ENCODE measurements at places on chromosomes 12 and 14.

GRCh38 chr12:116885491-116885890 lies 4.2 kb upstream of the HRK start:
- no peak for DNase-seq

DNA sequence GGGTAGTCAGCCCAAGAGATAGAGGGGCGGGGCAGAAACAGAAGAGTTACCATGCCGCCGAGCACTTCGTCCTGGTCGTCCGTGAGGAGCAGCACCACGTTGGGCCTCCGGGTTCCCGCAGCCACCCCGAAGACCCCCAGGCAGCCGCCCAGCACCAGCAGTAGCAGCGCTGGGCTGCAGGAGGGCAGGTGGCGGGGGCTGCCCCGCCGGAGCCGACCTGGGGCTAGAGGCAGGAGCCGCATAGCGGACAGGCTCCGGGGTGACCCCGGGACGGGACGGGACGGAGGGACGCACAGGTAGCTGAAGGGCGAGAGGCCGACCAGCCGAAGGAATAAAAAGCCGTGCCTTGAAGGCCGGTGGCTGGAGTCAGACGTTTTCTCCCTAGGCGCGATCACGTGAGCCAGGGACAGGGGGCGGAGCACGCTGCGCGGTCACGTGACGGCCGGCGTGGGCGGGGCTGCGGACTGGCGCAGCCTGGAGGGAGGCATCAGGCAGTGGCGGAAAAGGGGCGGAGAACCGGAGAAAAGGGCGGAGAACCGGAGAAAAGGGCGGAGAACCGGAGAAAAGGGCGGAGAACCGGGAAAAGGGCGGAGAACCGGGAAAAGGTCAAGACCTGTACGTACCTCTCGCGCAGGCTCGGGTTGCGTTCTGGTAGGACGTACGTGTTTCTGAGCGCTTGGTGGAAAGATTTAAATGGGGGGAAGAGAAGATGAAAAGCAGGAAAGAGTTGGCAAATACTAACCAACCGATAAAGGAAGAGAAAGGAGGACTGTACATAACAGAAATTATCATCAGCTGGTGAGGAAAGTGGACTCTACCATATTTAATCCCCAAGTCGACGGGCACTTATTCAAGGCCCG lies at the start of gene GNS:
Gene GNS, minus strand, starts transcription at position 372 of the 860 bp plus-strand sequence. Its CDS starts 130 bp downstream, at position 242.
- DNase-seq: peak; percentile 86

- no peak for DNase-seq
These were observed 18.2 kb downstream of the PNMA1 start for GRCh38 chr14:73695997-73696396.

DNA sequence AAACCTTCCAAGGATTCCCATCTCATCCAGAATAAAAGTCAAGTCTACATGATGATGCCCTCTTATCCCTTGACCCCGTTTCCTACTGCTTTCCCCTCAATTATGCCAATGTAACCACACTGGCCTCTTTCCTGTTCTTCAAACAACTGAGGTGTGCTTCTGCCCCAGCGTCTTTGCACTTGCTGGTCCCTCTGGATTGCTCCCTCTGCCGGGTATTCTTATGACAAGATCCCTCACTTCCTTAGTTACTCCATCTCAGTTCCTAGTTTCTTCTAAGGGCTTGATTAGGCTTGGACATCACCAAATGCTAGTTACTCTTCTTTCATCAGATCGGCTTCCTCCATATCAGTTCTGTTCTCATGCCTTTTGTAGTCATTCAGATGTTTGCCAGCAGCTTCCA lies 32.7 kb upstream of the PELI2 start:
- no peak for DNase-seq

DNA sequence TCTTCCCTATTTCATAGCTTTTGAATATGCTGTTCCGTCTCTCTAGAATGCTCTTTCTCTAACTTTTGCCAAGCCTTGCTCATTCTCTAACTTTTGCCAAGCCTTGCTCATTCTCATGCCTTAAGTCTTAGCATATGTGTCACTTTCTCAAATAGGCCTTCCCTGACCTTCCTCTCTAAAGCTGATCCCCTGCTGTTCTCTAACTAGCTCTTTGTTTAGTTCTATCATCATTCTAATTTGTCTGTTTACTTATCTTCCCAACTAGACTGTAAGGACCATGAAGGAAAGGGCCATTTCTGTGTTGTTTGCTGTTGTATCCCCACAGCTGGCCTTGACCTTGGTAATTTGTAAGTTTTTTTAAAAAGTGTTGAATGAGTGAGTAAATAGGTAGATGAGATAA lies 71.1 kb downstream of the ZNF641 start:
- DNase-seq: no peak

GRCh38 chr12:50545213-50545612 lies 40.4 kb downstream of the DIP2B start:
- DNase-seq: no peak

GRCh38 chr12:117063162-117063911 lies 35.9 kb downstream of the TESC start:
- no peak for DNase-seq

- no peak for DNase-seq
These were observed 165.4 kb upstream of the PLEKHG7 start for GRCh38 chr12:92537290-92537960.

GRCh38 chr14:67547224-67547780 lies 14.2 kb downstream of the PLEKHH1 start:
- DNase-seq: no peak

- no peak for DNase-seq
These were observed 14.4 kb upstream of the FIGNL2 start for GRCh38 chr12:51862947-51863346.

DNA sequence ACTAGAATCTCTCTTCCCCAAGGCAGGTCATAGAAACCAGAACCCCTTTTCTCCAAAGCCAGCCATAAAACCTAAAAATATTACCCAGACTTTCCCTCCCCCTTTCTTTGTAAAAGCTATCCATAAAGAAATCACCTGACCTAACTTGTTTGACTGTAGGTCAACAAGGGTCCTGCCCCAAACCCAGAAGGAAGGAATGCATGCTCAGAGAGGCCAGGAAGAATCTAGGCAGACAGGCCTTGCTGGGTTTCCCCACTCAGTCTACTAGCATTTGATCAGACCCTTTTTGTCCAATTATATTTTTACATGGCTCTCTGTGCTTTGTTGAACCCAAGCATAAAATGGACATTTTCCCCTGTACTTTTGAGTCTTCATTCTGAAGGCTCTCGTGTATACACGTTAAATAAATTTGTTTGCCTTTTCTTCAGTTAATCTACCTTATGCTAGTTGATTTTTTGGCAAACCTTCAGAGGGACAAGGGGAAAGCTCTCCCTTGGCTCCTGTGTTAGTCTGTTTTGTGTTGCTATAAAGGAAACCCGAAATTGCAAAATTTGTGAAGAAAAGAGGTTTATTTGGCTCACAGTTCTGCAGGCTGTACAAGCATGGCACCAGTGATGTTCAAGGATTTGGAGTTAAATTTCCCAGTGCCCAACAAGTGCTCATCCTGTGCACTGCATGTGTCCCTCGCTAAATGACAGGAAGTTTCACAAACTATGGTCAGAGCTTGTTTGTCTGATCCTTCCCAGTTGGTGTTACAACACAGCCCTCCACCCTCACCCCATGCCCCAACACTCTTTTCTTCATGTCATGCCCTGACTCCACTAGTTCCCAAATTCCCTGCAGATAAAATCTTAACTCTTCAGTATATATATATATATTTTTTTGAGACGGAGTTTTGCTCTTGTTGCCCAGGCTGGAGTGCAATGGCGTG lies 14.2 kb upstream of the RASSF3 start:
- DNase-seq: no peak

DNA sequence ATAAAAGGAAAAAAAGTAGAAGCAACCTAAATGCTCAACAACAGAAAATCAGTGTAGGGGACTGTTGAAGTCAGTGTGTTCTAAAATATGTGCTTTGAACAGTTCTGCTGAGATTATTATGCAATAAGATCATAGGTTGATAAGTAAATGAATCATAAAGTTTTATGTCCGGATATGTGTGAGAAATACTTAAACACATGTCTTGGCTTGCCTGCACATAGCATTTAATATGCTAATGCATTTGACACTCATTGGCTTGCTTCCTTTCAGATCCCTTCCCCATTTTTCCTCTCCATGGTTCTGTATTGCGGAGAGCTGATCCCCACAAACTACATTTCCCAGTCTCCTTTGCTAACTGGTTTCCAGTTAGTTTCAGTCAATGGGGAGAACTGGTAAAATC lies 573.8 kb upstream of the TBX3 start:
- DNase-seq: no peak

- no peak for DNase-seq
These were observed 1.5 kb downstream of the RDH5 start for GRCh38 chr12:55721601-55722213.

DNA sequence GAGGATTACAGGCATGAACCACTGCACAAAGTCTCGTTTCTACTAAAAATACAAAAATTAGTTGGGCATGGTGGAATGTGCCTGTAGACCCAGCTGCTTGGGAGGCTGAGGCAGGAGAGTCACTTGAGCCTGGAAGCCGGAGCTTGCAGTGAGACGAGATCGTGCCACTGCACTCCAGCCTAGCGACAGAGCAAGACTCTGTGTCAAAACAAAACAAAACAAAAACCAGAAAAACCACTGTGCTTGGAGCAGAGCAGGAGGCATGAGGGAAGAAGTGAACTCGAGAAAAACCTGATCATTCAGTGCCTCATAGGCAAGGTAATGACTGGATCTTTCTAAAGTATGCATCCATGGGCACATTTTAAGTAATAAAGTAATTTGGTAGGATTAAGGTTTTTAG lies 487.8 kb downstream of the KCNH5 start:
- no peak for DNase-seq

- DNase-seq: no peak
These were observed 141.0 kb upstream of the LMNTD1 start for GRCh38 chr12:25694072-25694471.

DNA sequence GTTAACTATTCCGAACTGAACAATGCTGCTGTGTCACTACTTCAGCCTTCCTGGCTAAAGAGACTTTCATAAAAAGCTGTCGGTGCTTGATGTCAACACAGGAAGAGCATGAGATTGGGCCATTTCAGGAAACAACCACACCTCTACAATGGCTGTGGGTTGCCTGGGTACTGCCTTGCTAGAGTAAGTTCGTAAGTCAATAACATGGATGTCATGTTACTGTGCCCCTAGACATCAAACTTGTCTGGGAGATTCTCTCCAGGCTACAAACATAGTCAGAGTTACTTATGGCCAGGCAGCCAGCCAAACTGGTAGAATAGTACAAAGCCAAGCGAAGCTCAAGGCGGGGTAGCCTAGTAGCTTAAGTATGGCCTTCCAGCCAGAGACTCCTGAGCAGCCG lies 23.1 kb downstream of the MAX start:
- no peak for DNase-seq

DNA sequence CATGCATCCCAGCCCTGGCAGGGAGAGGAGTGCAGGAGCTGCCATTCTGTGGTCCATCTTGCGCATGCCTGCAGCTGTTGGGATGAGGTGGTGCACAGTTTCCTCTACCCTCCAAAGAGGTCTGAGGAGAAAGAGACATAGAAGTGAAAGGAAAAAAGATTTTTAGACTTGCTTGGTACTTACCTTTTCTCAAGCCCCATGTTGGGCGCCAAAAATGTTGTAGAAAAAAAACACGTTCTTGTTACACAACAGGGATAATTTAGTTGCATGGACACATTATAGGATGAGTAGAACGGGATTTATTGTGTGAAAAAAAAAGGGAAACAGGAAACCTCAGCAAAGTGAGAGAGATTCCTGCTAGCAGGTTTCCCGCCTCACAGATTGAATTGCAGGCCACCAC lies 244.4 kb upstream of the GARIN2 start:
- no peak for DNase-seq

GRCh38 chr12:119667577-119668323 lies at the start of gene PRKAB1:
TSS of gene PRKAB1 (plus strand) at chr12:119668133. CDS start at chr12:119668245, 112 bp downstream.
- DNase-seq: peak; percentile 94

DNA sequence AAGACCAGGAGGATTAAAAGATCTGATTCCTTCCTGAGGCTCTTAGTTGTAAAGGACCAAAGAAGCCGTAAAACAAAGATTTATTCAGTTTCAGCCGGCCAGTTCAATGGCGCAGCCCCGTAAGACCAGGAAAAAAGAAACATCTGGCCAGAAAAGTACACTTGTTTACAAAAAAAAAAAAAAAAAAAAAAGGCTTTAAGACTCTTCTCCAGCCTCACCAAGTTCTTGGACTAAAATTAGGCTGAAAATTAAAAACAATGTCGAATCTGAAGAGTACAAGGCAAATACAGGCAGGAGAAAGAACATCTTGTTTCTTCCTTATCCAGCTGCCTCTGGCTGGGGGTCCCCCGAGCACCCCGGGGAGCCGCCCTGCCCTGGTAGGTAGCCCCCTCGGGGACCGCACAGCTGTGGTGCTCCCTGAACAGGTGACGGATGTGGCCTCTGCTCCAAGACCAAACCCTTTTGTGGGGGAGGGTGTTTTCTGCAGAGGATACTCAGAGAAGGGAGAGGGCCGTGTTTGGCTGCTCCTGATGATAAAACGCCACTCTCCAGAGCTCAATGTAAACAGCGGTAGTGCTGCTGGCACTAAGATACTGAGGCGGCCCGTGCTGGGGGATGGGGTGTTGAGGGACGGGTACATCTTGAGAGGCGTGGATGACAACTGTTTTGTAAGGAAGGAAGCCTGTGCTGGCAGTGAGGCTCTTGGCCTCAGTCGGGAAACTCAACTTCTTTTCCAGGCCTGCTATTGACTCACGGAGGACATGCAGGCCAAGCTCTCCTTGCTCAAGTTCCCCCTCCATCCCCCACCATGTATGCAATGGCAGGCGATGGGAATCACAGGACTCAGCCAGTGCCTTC lies 201.0 kb upstream of the DIO3 start:
- no peak for DNase-seq

- no peak for DNase-seq
These were observed 28.1 kb upstream of the PRICKLE1 start for GRCh38 chr12:42617622-42618021.

DNA sequence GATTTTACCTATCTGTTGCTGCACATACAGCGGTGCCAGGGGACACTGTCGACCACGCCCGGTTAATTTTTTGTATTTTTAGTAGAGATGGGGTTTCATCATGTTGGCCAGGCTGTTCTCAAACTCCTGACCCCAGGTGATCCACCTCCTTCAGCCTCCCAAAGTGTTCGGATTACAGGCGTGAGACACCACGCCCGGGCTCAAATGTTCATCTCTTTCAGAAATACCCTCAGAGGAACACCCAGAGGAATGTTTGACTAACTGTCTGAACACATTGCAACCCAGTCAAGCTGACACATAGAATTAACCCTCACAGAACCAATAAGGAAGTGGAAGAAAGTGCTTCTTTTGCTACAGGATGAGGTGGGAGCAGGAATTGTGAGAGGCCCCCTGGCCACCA lies 15.0 kb upstream of the ETFBKMT start:
- DNase-seq: no peak

GRCh38 chr14:51653079-51653774 lies 1.5 kb downstream of the FRMD6 start:
- DNase-seq: no peak

DNA sequence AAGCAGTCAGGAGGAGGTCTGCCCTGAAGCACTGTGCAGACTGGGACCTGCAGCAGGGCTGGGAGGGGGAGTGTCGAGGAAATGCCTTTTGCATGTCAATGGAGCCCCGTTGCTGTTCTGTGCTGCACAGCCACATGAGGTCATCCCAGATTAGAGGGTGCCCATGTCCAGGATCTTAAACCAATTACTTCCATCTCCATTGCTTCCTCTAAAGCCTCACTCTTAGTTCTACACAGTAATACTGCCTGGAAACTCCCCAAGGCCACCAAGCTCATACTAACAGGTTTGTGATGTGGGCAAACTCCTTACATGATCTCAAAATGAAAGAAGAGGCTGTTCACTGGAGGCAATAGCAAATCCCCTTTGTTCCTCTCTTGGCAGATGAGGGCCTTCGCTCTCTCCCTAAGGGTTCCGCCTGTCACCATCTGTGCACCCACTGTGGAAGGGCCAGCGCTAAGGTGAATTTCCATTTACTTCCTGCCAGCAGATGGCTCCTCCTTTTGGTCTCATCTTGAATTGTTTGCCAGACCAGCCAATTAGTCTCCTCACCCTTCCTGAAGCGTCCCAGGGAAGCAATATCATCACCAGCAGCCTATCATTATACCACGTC lies 35.4 kb upstream of the LTA4H start:
- DNase-seq: no peak
